A549 treated with CORT108297 at 1 μM for 4 hours (cell line): ENCODE measurements at places on chromosomes 4 and X. TPM values are rescaled to one million over a fixed set of nuclear protein-coding genes. Genes with fewer than 3 reads are reported as not detected.

The NMU gene
- 0.43 to 1.1 TPM (median 0.53 TPM) in 5 replicates for total RNA-seq

The ARHGAP36 gene
- not detected in 5 replicates for total RNA-seq

The ADH1A gene
- total RNA-seq = not detected in 5 replicates

The FHL1 gene
- total RNA-seq = 19.4 to 24.8 TPM (median 24.0 TPM) in 5 replicates

The HMX1 gene
- total RNA-seq = 0.10 to 0.21 TPM (median 0.13 TPM) in 4 of 5 replicates, not detected in the other

The SYTL5 gene
- total RNA-seq = 0.28 to 0.37 TPM (median 0.36 TPM) in 5 replicates

The POLA1 gene
- 10.3 to 13.1 TPM (median 11.7 TPM) in 5 replicates for total RNA-seq

The BEX1 gene
- not detected in 5 replicates for total RNA-seq

The HSD17B13 gene
- total RNA-seq = 0.04 to 0.08 TPM in 2 of 5 replicates, not detected in the others

The SUPT20HL2 gene
- total RNA-seq = not detected in 5 replicates

The CORIN gene
- 0.06 TPM in 1 of 5 replicates, not detected in the others for total RNA-seq

The CYBB gene
- 0.02 to 0.12 TPM (median 0.07 TPM) in 5 replicates for total RNA-seq

The F11 gene
- not detected in 5 replicates for total RNA-seq

The UGT2B10 gene
- 0.06 TPM in 1 of 5 replicates, not detected in the others for total RNA-seq

The CT83 gene
- not detected in 5 replicates for total RNA-seq

The PPAT gene
- 17.1 to 21.9 TPM (median 19.5 TPM) in 5 replicates for total RNA-seq

The GLRA3 gene
- total RNA-seq = not detected in 5 replicates

The CAPN6 gene
- not detected in 5 replicates for total RNA-seq

The TMEM154 gene
- total RNA-seq = 0.07 to 0.17 TPM (median 0.12 TPM) in 5 replicates

The PAK3 gene
- total RNA-seq = 0.04 to 0.11 TPM (median 0.09 TPM) in 3 of 5 replicates, not detected in the others
